ENCODE measurements at places on chromosomes 16 and 17. TPM values are rescaled to one million over a fixed set of nuclear protein-coding genes. Genes with fewer than 3 reads are reported as not detected.

The C17orf50 gene
- not detected for total RNA-seq

The MYOCD gene
- 0.11 TPM for total RNA-seq

The PDILT gene
- total RNA-seq, result not detected

The ANKFN1 gene
- total RNA-seq, result not detected

The RNF43 gene
- under 0.01 TPM for total RNA-seq

All from uterine smooth muscle cell (primary cell).